Left lung (tissue), 14 donors: ENCODE measurements at places on chromosomes 7 and 10. TPM values are rescaled to one million over a fixed set of nuclear protein-coding genes. Genes with fewer than 3 reads are reported as not detected.

The SPAM1 gene
- not detected for polyA plus RNA-seq

The DPYSL4 gene
- 10.9 TPM for polyA plus RNA-seq

The KLF6 gene
- 66.0 TPM for polyA plus RNA-seq

The FAM131B gene
- polyA plus RNA-seq: 1.6 TPM

The SORCS3 gene
- 0.05 TPM for polyA plus RNA-seq

The TRIM73 gene
- 8.9 TPM for polyA plus RNA-seq

The EPO gene
- not detected for polyA plus RNA-seq

The OR2A1 gene
- 3.1 TPM for polyA plus RNA-seq

The SFMBT2 gene
- polyA plus RNA-seq: 5.0 TPM

The INA gene
- polyA plus RNA-seq: 0.30 TPM

The SOSTDC1 gene
- polyA plus RNA-seq: 28.7 TPM

The CALHM3 gene
- not detected for polyA plus RNA-seq

The PAXIP1 gene
- 19.4 TPM for polyA plus RNA-seq

The SCIN gene
- polyA plus RNA-seq: 5.6 TPM

The FZD8 gene
- polyA plus RNA-seq: 4.0 TPM

The TCERG1L gene
- polyA plus RNA-seq: 0.51 TPM

The AMZ1 gene
- polyA plus RNA-seq: 1.7 TPM

The CCDC146 gene
- polyA plus RNA-seq: 19.4 TPM

The ELN gene
- polyA plus RNA-seq: 224 TPM
